ENCODE measurements at places on chromosomes 5 and 9.

DNA sequence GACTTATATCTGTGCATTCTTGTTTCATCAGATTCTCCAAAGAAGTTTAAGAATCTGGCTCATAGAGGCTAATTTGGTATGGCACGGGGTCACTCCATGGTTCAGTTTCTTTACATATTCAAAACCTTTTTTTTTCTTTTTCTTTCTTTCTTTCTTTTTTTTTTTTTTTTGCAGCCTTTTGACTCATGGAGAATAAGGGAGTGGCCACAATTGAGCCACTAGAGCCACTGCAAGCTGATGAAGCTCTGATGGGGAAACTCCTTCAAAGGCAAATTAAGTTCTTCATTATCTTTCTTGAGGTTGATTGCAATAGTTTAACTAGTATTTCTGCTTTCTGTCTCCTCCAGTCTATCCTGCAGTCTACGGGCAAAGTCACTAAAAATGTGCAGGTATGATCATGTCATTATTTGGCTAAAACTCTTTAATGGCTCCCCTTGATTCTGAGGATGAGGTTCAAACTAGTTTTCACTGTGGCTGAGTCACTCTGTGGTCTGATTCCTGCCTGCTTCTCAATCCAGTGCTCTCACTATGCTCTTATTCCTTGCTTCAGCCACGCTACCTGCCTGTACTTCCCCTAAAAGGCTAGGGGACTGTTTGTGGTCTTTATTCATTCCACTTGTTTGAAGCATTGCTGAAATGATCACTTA, 93.5 kb upstream of the RIOK2 start:
- DNase-seq = no peak

- no peak for DNase-seq
Measured at GRCh38 chr5:179228341-179229121, 116.7 kb downstream of the ADAMTS2 start.

- no peak for DNase-seq
Measured at GRCh38 chr5:1478271-1479035, 33.2 kb upstream of the SLC6A3 start.

DNA sequence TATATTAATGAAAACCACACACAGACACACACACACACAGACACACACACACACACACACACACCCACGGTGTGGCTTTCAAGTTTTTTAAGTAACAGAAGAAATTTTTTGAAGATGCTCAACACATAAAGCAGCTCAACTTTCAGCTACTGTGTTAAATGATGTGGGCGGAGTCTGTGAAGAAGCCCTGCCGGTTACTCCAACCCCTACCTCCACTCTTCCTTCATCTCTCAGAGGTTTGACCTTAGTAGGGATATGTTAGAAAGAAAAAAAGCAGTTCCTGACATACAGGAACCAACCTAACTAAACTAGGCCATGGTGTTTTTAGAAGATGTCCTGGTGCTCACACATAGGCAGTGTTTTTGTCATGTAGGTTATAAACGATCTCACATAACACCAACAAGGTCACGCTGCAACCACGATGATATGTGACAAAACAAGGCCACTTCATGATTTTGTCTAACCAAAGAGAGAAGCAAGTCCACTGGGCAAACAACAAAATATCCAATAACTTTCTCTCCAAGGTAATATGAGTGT, 112.8 kb downstream of the EMB start:
- no peak for DNase-seq

DNA sequence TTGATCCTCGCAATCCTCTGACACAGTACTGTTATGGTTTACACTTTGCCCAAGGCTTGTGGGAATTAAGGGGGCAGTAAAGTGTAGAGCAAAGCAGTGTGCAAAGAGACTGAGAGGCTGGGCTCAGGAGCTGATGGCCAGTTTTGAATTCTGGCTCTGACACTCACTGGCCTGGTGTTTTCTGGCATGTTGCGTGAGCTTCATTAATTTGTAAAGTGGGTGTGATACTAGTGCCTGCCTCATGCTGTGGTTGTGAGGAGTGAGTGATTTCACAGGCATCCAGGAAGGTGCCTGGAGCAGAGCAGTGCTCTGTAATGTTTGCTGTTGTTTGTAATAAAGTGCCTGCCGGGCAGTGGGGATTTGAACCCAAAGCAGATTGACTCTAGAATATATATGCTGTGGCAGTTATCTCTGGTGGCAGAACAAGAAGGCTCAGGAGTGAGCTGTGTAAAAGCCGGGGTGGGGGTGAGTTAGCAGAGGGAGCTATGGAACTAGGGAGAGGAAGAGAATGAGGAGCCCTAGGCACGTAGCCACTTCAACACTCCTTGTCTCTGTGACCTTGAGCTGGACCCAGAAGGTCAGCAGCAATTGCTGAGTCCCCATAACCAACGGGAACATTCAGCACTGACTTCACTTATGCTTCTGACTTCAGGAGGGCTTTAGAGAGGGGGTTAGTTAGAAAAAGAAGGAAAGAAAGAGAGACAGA, 108.5 kb downstream of the DOCK2 start:
- DNase-seq = no peak

DNA sequence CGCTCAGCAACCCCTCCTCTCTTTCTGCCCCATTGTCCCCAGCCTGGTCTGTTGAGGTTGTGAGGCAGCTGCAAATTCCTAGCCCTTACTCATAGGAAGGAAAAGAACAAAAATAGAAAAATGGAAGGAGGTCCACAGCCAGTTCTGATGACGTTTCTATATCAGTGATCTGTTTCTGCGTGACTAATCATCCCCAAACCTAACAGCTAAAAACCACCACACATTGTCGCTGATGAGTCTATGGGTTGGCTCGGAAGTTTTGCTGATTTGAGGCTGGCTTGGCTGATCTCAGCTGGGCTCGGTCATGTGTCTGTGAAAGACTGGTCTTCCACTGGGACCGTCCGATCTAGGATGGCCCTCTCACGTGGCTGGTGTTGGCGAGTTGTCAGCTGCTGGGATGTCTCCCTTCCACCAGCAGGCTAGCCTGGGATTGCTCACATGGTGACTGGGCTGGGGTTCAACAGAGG, 200.6 kb upstream of the ZNF618 start:
- DNase-seq = no peak

- DNase-seq = no peak
Measured at GRCh38 chr5:66144834-66145390, 812 bp downstream of the SREK1 start.

DNA sequence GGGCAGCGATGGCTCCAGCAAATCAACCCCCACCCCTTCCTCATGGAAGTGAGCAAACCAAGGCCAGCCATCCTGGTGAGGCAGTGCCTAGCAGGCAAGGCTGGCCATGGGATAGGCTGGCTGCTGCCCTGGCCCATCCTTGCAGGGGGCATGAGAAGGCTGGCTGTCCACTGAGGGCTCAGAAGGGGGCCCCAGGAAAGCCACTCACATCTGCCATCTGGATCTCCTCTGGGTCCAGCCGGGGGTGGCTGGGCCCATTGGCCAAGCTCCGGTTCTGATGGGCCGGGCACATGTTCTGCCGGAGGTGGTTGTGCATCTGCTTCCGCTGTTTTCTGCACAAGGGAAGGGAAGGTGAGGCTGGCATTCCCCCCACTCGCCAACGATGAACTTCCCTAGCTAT, 57.1 kb downstream of the PSD2 start:
- no peak for DNase-seq

- DNase-seq = no peak
Measured at GRCh38 chr5:154967421-154968024, 26.6 kb downstream of the MRPL22 start.

GRCh38 chr5:157473383-157474320, 13.6 kb downstream of the NIPAL4 start:
- DNase-seq = no peak

DNA sequence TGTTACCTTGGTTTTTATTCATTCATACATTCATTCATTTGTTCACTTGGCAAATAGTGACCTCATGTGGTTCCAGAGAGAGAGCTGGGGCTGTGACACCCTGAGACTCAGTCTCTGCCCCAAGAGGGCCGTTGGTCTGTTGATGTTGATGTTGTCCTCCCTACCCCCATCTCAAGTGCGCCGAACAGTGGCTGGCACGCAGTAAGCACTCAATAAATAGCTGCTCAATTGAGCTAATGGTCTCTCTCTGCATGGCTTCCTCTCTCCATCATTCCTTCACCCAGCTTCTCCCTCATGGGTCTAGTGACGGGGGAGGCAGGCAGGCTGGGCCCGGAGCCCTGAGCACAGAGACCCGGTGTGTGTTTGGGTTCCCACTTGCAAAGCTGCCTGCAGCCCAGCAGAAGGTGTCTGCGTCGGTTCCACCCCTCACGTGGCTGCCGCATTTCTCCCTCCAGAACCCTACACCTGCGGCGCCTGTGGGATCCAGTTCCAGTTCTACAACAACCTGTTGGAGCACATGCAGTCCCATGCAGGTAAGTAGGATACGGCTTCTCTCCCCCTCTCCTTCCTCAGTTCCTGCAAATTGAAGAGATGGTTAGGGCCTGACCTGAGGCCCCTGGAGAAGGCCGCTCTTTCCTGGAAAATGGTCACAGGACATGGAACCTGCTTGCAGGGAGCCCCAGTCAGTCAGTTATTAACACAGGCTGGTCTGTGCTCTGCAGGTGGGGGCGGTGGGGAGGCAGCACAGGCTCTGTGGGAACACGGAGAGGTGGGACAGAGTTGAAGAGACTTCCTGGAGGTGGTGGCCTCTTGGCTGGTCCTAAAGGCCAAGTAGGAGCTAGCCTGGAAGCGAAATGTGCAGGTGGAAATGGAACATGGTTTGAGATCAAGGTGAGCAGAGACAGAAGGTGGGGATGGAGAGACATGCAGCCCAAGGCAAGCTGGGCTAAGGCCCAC, 42.0 kb downstream of the AMBP start:
- DNase-seq = no peak

- no peak for DNase-seq
Measured at GRCh38 chr5:68898951-68899471, 194.8 kb upstream of the SLC30A5 start.

DNA sequence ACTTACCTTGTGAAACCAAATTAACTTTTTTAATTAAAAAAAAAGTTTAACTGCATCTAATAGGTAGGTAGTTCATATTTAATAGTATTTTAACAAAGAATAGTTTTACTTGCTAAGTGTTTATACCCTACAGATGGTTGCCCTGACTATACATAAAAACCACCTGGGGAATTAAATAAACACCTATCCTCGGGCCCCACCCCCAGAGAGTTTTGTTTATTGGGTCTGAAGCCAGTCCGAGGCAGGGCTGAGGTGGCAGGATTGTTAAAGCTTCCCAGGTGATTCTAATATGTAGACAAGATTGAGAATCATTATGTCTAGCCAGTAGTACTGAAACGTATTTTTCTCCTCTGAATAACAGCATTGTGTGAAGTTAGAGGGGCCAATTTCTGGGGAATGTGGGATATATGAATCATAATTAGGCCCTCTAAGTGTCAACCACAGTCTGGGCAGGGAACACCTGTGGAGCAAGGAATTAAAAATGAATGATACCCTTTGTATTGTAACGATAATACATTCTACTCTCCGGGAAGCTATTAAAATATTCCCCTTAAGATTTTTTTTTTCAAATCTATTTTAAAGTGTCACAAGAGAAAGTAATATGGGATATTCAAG, 5.6 kb upstream of the PAM start:
- DNase-seq = no peak

DNA sequence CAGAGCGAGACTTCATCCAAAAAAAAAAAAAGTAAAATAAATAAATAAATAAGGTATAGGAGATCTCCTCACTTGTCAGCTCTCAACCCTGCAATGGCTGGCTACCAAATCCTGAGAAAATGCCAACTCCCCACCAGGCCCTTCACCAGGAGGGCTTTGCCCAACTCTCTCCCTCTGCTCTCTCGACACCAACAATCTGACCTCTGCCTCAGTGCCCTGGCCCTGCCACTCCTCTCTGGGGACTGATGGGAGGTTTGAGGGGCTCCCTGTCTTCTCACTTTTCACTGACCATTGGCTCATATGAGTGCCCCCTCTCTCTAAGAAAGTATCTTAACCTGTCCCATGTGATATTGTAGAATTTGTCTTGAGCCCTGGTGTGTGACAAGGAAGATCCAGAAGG, 52.6 kb upstream of the SH3PXD2B start:
- no peak for DNase-seq

- no peak for DNase-seq
Measured at GRCh38 chr9:84874596-84874995, 205.1 kb downstream of the NTRK2 start.

DNA sequence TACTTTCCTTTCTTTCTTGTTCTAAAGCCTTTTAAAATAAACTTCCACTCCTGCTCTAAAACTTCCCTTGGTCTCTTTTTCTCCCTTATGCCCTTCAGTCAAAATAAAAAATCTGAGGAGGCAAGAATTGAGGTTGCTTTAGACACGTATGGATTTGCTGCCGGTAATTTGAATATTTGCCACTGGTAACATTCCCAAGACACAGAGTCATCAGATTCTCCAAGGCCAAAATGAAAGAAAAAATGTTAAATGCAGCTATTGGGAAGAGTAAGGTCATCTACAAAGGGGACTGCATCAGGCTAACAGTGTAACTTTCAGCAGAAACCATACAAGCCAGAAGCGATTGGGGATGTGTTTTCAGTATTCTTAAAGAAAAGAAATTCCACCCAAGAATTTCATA, 311.1 kb downstream of the CDH18 start:
- no peak for DNase-seq

DNA sequence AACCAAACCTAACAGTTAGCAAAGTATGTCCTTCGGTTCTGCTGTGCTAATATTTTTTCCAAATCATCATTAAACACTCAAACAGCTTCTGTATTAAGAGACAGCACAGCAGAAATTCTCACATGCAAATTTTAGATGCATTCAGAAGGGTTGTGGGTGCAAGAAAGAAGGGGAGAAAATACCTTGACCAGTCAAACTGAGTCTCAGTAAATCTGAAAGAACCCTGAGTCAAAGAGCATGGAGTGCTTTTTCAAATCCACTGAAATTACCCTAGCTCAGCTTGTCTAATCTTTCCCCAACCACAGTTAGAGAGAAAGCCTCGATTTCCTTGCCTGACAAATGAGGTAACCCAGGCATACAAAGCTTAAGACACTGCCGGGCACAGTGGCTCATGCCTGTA, 55.1 kb downstream of the RETREG1 start:
- no peak for DNase-seq

DNA sequence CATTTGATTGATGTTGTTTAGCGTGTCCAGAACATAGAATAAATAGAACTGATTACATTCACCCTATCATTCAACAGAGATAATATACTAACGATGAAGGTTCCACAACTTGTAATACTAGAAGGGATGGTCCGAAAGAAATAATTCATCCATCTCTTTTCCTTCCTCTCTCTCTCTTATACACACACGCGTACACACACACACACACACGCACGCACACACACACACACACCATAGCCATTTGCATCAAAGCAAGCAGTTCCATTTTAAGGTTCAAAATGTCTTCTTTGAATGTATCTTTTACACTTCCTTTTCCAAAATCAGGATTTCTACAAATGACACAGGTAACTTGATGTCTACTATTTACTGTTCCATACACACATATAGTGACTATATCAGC, 887 bp downstream of the GDA start:
- DNase-seq = no peak

GRCh38 chr5:176798949-176799348, 11.4 kb upstream of the UNC5A start:
- DNase-seq = no peak

Measured in activated T-cell treated with anti-CD3 and anti-CD28 coated beads for 4 hours (primary cell).